GM19239 (cell line): ENCODE measurements at places on chromosomes 12 and 14.

DNA sequence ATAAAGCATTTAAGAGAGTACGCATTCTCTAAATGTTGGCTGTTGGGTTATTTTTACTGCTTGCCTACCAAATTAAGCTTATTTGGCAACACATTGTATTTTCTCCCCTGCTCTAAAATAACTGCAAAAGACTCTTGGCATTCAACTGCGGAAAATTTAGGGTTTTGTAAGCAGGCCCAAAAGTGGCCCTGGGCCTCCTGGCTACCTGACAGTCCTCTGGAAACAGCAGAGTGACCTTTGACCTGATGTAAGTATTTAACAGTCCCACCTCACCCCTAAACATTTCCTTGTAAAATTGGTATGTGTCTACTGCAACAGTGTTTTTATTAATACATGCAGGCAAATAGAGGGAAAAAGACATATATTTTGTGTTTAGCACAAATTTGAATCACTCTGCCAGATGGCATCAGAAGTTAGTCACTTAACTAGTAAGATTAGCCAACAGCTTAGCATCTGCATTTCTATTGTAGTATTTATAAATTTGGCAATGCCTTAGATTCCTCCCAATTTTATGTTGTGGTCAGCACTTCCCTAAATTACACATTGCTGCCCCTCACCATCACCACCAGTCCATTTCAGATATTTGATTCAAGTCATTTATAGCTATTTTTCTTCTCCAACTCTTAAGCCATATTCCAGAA lies 11.2 kb downstream of the LLPH start:
- DNase-seq: no peak

- DNase-seq: no peak
Measured at GRCh38 chr12:15208140-15208539, 13.1 kb downstream of the RERG start.

GRCh38 chr14:64973026-64973442 lies 898 bp upstream of the RAB15 start:
- DNase-seq: no peak

- DNase-seq: no peak
Measured at GRCh38 chr14:105867961-105868599, 341.7 kb downstream of the TMEM121 start.

DNA sequence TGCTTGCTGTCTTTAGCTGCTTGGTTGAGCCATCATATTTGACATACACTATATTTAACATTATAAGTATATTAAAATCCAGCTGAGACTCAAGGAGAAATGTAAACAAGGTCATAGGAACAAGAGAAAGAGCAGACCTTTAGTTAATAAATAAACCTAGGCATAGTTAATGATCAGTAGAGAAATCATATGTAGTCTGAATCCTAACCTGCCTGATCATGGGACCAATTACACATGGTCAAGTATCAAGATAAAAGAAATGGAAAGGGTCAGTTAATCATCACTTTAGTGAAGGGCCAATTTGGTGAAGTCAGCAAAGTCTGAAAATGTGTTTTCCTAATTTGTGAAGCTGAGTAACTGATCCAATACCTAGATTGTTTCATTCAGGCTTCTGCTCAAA lies 7.5 kb downstream of the RNF212B start:
- DNase-seq: no peak

DNA sequence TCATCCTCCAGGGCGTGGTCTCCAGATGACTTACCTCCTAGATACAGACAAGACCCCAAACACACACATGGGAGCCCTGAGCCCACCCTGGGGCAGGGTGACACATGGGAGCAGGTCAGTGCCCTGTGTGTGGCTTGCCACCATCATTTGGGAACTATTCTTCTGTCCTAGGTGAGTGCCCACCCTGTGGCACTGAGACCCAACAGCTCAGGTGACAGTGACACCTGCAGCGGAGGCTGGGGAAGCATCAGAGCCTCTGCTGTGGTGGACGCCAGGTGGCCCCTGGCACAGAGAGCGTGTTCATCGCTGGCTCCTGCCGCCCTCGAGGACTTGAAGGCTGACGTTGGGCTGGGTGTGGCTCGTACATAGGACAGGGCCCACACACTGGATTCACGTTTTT lies 23.0 kb downstream of the SFSWAP start:
- DNase-seq: no peak

- no peak for DNase-seq
Measured at GRCh38 chr14:59123531-59123930, 64.9 kb upstream of the DAAM1 start.

DNA sequence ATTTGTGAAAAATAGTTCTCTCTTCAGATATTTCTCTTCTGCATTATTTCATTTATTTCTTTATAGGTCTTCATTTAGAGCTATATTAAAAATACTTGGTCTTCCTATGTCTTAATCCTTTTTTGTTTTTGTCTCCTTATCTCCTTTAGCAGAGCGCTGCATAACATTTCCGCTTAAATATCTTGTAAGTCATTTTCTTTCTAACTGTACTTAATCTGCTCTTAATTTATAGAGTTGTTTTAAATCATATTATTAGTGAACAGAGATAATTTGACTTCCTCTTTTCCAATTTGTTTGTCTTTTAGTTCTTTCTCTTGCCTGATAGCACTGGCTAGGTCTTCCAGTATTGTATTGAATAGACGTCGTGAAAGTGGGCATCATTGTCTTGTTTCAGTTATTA lies 18.0 kb downstream of the LUM start:
- DNase-seq: no peak

GRCh38 chr12:105765053-105766014 lies 373.4 kb downstream of the NUAK1 start:
- DNase-seq: no peak

DNA sequence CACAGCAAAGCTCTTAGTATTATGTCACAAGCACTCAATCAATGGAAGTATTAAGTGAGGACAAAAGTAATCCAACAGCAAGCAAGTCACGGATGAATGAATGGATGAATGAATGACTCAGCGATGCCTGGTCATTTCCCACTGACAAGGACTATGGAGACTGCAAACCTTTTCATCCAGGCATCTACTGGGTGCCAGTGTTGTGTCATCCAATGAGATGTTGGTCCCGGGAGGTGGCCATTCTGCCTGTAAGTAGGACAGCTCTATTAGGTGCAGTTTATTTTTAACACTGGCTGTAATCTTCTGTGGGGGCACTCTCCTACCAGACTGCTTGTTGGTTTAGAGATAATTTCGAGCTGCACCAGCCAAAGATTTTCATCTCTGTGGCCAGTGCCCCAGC lies 39.4 kb downstream of the STAB2 start:
- DNase-seq: no peak

GRCh38 chr12:124026755-124027745 lies 54.0 kb downstream of the ZNF664 start:
- no peak for DNase-seq
